ENCODE measurements at places on chromosomes 4 and X. TPM values are rescaled to one million over a fixed set of nuclear protein-coding genes. Genes with fewer than 3 reads are reported as not detected.

CENPI gene
- total RNA-seq = 17.1 TPM

ERCC6L gene
- total RNA-seq = 6.5 TPM

EREG gene
- not detected for total RNA-seq

ZDHHC15 gene
- not detected for total RNA-seq

TRAM1L1 gene
- total RNA-seq = not detected

ALAS2 gene
- not detected for total RNA-seq

UGT2B11 gene
- total RNA-seq = not detected

TIMM17B gene
- total RNA-seq = 48.0 TPM

HSFX1 gene
- total RNA-seq = 1.2 TPM

PAGE4 gene
- total RNA-seq = not detected

CLGN gene
- not detected for total RNA-seq

ATP2B3 gene
- 0.07 TPM for total RNA-seq

F11 gene
- total RNA-seq = not detected

FAM236D gene
- total RNA-seq = not detected

FAM149A gene
- 0.61 TPM for total RNA-seq

MTTP gene
- total RNA-seq = not detected

CCSER1 gene
- total RNA-seq = not detected

VCX gene
- total RNA-seq = not detected

PIN4 gene
- total RNA-seq = 14.3 TPM

DAPP1 gene
- total RNA-seq = 51.4 TPM

ASB12 gene
- total RNA-seq = not detected

STAG2 gene
- 101 TPM for total RNA-seq

MAGEA3 gene
- not detected for total RNA-seq

CLDN34 gene
- not detected for total RNA-seq

CXorf49 gene
- not detected for total RNA-seq

GPRASP2 gene
- total RNA-seq = 0.37 TPM

ZMAT1 gene
- 1.6 TPM for total RNA-seq

UGT8 gene
- total RNA-seq = not detected

WDR17 gene
- total RNA-seq = 0.69 TPM

MAGEE1 gene
- total RNA-seq = 2.0 TPM

SLC4A4 gene
- total RNA-seq = 0.05 TPM

APLN gene
- not detected for total RNA-seq

GABRE gene
- not detected for total RNA-seq

ZNF157 gene
- 0.15 TPM for total RNA-seq
